Omental fat pad (tissue), 4 donors: ENCODE measurements at places on chromosomes 12 and 14.

- no peak for DNase-seq
These were observed 1027.4 kb downstream of the FSCB start for GRCh38 chr14:43479596-43480195.

DNA sequence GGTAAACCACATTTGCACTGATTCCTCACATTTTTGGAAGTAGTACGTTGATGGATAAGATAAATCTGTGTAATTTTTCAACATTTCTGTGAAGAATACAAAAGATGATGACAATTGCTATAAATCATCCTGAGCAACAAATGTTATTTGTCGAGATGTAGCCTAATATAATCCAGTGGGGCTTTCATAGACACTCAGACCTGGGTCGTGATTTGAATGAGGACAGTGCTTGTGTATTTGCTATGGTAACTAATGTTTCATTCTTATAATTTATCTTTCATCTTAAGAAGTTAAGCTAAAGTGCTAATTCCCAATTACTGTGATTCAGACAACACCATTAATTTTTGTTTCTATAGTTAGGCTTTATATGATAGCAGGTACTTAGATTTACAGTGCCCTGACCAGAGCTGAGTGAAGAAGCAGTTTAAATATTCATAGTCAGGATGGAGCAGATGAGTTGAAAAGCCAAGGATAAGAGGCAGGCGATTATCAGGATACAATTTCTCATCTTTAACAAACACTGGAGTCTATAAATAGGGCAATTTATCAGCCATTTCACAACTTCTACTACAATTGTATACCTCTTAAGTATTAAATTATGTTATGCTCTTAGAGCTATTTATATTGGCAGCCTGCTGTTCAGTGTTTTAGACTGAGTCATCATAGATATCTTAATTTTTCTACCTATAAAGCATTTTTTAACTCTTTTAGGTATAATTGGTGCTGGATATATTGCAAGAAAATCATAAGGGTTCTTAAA is 359.9 kb downstream of the TRHDE start:
- DNase-seq = no peak

GRCh38 chr14:75941030-75941429 is 40.8 kb downstream of the TGFB3 start:
- no peak for DNase-seq

DNA sequence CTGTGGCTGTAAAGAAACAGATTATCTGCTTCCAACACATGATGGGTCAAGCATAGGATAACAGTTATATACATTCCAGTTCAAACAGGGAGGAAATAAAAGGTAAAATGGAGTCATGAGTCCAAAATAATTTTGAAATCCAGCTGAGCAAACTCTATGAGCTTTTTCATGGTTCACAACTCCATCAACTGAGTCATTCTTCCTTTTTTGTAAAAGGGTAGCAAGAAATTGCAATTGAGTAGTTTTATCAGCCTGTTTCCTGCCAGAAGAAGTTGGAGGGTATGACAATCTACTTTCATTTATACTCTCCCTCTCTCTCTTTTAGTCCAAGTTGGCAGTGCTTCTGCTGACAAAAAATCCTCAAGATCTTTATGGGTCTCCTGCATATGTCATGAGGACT is 95.6 kb downstream of the CPNE8 start:
- no peak for DNase-seq

DNA sequence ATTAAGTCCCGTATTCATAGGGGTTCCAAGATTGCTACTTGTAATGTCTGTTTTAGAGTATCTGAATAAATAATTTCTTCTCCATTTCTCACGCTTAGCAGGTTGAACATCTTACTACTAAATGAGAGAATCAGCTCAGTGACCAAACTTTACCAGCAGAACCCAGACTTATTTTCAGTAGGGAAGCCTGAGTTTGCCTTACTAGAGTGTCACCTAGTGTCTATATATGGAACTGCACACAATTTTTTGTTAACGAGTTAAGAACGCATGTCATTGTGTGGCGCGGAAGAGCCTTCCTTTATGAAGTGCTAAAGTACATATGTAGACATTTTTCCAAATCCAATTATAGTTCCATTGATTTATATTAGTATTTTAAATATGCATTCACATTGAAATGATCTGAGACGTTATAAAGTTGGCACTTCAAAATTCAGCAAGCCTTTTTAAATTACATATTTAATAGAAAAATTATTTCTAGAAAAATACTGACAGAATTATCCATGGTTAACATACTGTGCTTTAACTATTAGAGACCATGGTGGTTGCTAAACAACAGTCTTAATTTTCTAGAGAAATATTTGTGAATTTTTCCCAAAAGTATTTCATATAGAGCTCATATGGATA is 88.3 kb downstream of the RPS29 start:
- no peak for DNase-seq

DNA sequence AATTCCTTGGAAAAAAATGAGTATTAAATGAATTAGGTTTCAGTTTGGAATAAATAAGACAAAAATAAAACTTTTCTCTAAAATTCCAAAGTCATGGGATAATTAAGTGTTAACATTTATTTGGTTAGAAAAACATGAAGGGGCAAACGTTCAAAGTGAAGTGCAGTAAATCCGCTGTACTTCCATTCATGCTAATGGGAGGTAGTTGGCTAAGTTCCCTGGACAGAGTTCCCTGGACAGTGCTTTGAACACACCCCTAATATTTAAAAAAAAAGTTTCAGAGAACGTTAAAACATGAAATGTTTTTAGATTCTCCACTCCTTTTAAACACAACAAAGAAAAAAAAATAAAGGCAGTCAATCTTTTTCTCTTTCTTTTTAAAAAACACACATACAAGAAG is 16.3 kb downstream of the ALX1 start:
- DNase-seq = no peak

- DNase-seq = no peak
These were observed 45.0 kb downstream of the GIT2 start for GRCh38 chr12:109951136-109951535.

DNA sequence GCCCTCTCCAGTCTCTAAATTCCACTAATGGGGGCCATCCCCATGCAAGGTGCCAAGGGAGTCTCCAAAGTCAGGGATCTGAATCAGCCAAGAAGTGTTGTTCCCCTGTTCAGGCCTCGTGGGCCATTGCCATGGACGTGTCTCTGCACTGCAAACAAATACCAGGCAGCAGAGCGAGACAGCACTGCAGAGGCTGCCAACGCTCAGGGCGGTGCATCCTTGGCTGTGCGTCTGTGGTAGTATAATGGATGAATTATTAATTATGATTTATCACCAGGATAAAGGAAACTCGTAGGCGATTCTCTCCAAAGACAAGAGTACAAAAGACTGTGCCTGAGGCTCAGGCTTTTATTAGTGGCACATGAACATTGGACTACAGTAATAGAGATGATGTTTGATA is 122.3 kb upstream of the NTF3 start:
- DNase-seq = no peak

DNA sequence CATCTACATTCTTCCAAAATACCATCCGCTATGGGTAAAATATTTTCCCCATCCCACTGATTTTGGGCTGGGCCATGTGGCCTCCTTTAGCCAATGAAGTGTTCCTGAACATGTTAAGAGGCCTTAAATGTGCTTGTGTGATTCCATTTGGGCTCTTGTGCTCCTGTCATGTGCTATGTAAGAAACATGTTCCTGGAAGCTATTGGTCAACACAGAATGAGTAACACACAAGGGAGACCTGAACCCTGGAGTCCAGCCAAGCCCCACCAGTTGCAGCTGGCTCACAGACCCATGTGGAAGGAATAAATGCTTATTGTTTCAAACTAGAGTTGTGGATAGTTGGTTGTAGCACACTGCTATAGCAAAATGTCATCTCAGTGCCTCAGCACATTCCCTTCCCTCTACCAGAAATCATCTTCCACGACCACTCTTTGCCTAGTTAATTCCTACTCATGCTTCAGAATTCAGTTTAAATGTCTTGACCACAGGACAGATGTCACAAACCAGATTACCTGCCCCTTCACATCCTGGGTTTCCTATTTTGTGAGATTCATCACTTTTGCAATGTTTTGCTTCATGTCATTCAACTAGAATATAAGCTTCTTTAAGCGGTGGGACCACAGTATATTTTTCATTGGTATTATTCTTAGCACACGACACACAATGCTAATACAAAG is 217.3 kb upstream of the EEA1 start:
- no peak for DNase-seq

- no peak for DNase-seq
These were observed 27.9 kb upstream of the PTPRR start for GRCh38 chr12:70948236-70948975.

DNA sequence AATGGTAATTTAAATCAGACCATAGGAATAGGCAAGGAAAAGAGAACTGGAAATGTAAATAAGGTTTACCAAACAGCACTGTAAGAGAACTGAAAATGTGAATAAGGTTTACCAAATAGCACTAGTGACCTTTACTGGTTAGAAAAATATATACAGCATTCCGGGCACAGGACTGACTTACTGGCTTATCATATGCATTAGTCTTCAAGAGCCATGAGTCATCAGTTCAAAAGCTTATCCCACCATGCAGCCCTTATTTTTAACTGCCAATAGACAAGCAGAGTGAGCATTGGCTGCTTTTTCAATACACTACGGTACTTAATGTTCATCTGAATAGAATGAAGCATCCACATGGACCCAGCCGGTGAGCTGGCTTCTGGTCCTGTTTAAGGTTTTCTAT is 13.0 kb upstream of the NELL2 start:
- DNase-seq = no peak

DNA sequence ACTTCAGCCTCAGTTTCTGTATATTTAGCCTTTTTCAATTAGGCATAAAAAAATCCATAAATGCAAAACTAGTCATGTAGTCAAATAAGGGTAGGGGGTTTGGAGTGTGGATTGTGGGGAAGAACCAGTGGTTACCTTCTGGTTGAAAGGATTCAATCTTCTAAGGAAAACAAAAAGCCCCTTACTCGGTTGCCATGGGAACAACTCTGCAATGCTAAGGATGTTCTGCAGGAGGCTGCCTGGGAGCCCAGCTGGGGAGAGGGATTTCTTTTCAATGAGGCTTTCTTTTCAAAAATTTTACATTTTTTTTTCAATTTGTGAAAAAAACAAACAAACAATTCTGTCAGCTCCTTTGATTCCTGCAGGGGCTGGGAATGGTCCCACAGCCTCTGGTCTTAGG is 67.2 kb downstream of the SLC8A3 start:
- no peak for DNase-seq

DNA sequence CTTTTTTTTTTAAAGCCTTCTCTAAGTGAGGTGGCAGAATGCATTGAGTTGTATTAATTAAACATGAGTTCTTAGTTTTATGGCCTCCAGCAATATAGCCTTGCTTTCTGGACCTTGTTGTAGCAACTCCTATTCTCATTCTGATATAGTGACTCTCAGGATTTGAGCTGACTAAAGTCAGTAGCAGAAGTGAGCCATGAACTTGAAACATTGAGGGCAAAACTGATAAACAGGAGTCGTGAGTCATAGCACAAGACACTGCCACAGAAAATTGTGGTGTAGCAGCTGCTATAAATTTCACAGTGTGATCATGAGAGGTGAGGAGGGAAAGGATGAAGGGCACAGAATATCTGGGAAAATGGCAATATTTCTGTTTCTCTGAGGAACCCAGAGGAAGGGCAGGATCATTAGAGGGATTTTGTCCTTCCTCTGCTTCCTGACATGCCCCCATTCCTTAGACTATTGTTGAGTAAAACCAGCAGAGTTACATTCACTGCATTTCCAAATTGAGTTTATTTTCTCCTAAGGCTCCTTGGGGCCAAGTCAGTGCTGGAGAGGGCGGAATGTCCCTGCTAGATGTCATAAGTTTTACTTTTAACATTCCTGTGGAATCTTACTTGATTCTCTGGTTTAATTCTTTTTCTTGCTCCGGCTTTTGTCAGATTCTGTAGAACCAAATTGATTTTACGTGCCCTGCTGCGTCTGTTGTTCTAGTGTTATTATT is 7.5 kb downstream of the KLRG1 start:
- DNase-seq = no peak

DNA sequence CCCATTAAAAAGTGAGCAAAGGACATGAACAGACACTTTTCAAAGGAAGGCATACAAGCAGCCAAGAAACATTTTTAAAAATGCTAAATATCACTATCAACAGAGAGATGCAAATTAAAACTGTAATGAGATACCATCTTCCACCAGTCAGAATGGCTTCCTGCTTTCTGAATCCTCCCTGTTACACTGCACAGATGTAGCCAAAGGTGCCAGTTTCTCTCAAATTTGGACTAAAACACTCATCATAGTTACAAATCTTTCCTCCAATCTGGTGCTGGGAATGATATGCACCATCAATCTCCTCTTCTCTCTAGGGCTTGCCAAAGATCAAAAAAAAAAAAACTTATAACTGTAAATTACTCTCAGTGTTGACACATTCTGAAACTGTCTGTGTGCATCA is 311.8 kb upstream of the CLEC14A start:
- DNase-seq = no peak

DNA sequence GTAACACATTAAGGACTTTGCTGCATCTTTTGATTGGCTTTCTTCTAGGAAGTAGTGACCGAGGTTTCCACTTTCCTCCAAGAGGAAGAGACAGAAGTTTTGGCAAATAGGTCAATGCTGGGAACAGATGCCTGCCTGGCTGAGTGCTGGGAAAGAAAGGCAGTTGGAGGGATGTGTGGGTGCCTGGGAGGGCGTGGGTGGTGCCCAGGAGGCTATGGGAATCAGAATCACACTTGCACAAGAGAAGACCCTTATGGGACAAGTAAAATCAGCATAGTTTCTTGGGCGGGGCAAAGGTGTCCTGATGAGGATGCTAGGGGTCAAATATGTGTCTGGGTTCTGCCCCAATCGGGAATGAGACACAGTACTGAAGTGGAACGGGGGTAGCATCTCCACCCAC is 906 bp upstream of the ACADS start:
- DNase-seq = no peak

GRCh38 chr14:37791384-37792036 is 196.1 kb downstream of the TTC6 start:
- DNase-seq = no peak

- DNase-seq = no peak
These were observed 597 bp downstream of the GLT8D2 start for GRCh38 chr12:104049278-104049902.

DNA sequence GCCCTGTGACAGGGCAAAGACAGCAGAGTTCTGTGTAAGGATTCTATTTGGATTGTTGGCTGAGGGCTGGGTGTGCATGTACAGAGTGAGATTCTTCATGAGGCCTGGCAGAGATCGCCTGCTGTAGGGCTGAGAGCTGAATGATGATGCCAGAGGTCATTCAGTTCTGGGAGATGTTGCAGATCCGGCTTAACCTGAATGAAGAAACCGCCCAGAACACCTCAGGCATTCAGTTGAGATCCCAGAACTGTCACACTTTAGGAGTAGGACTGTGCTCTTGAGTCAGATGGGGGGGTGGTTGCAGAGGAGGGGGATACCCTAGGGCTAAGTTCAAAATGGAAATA is 5.8 kb upstream of the EVL start:
- DNase-seq = no peak

GRCh38 chr12:40207551-40207950 is 17.2 kb upstream of the LRRK2 start:
- no peak for DNase-seq

DNA sequence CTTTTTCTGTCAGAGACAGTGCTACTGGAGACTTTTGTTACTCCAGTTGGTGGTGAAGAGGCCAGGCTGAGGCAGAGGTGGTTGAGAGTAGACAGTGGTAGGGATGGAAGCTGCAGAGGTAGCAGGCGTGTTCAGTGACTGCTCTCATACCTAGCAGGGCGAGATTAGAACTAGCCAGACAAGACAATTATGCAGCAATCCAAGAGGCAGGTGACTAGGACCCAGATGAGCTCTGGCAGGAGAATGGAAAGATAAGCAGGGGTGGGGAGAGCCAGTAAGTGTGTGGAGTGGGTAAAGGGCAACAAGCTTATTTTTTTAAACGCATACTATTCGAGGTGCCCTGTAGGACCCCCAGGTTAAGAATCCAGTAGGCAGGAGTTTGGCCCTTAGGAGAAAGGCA is 4.8 kb downstream of the PPP1R36 start:
- no peak for DNase-seq
